Stimulated activated memory B cell treated with anti-CD40 and anti-IgM and Interleukin-4, amounts not matched to agents 10 μg/mL and 1 μg/mL and 100 μg/mL, for 72 hours (primary cell): ENCODE measurements at places on chromosomes 7 and 10.

DNA sequence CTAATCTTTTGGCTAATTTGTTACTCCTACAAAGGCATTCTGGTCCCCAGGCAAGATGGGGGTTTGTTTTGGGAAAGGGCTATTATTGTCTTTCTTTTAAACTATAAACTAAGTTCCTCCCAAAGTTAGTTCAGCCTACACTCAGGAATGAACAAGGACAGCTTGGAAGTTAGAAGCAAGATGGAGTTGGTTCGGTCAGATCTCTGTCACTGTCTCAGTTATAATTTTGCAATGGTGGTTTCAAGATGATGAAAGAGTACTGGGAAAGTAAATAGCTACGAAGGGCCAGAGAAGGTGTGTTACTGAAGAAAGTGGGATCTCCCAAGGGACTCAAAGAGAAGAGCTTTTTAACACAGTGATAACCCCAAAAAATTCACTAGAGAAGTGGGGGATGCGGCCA lies 10.3 kb upstream of the MYO1G start:
- ATAC-seq = no peak

DNA sequence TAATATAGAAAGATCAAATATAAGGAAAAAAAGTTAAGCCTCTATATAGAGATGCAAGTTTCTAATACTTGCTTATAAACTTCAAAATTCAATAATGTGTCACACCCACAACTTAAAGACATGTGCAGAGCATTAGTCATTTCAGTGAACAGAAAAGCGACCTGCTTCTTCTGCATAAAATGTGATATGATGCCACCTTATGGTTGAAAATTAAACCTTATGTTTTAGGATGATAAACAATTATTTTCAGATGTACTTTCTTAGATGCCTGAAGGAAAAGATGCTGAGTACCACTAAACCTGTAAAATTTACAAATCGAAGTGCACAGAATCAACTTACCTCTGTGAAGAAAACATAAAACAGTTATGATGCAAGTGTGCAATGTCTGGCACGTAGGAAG lies 96.0 kb downstream of the MTERF1 start:
- ATAC-seq = no peak

DNA sequence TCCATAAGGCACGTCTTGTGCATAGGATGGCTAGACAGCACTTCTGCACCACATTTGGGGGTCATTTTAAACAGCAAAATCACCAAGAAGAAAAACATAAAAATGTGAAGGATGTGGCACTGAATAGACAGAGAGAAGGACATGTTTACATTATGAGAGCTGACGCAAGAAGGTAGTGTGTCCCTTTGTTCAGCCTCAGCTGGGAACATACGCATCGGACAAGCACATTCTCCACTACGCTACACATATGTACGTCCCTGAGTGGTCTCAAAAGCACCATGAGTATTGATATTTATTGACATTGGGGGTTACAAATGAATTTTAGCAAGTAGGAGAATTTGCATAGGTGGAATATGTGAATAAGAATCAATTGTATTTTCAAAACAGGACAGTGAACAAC lies 20.2 kb downstream of the DDC start:
- no peak for ATAC-seq

- ATAC-seq = no peak
Observed at GRCh38 chr7:47758546-47758945, 176.6 kb upstream of the TNS3 start.

DNA sequence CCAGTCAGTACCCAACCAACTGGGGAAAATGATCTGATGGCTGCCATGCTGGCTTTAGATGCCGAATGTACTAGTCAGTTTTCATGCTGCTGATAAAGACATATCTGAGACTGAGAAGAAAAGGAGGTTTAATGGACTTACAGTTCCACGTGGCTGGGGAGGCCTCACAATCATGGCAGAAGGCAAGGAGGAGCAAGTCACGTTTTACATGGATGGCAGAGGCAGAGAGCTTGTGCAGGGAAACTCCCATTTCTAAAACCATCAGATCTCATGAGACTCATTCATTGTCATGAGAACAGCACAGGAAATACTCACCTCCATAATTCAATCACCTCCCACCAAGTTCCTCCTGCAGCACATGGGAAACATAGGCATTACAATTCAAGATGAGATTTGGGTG lies 508.9 kb upstream of the NRP1 start:
- ATAC-seq = no peak

GRCh38 chr10:12876266-12876665 lies 125.2 kb downstream of the CCDC3 start:
- ATAC-seq = no peak

GRCh38 chr7:14834456-14834855 lies 68.1 kb downstream of the DGKB start:
- no peak for ATAC-seq

DNA sequence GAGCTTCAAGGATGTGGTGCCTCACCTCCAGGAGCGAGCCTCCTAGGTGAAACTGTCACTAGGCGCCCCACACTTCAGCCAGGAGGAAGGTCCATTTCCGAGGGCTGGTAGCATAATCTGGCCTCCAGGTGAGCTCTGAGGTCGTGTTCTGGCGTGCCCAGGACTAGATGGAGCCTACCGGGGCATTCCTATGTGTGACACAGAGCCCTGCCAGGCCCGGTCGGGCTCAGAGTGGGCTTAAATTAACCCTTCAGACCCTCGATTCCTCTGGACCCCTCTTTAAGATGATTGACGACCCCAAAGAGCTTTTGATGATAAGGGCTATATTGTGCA lies 233.1 kb downstream of the EBF3 start:
- no peak for ATAC-seq

- no peak for ATAC-seq
Observed at GRCh38 chr10:29730458-29730857, 95.7 kb upstream of the SVIL start.

DNA sequence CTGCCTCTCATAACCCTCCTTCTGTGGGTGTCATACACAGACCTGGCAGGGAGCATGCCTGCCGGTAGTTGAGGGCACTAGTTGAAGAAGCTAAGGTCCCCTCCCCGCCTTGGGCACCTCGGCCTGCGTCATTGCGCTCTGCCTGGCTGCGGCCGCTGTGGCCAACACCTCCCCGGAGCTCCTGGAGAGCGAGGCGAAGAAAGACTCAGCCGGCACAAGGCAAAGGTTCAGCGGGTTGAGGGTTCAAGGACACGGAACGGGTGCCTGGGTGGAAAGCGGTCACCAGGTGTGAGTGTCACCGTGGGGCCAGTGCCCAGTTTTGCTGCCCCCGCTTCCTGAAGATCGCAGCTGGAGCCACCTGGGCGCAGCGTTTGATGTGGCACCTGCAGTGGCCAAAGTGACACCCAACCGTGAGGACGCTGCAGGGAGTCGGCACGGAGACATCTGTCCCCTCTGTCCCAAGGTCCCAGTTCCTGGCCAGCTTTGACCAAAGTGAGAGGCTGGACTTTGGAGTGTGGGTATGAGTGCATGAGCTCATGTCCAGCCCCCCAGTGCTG lies 14.8 kb upstream of the ZNF735 start:
- no peak for ATAC-seq

- no peak for ATAC-seq
Observed at GRCh38 chr7:27229448-27229847, 13.2 kb upstream of the EVX1 start.
